Activated T-helper 2 cell treated with anti-CD3 and anti-CD28 coated beads, Interferon-gamma antibody, Interleukin-2, Interleukin-4, amounts not matched to agents 10 μg/mL and 5 μg/mL and 100 μg/mL, durations not matched to agents 14 hours and 24 hours and 36 hours (primary cell): ENCODE measurements at places on chromosomes 16 and 17. TPM values are rescaled to one million over a fixed set of nuclear protein-coding genes. Genes with fewer than 3 reads are reported as not detected.

GRCh38 chr16:78706637-78707036, 607.2 kb downstream of the WWOX start:
- no peak for DNase-seq

- no peak for DNase-seq
These were observed 29.8 kb downstream of the KIAA0513 start for GRCh38 chr16:85057212-85057889.

DNA sequence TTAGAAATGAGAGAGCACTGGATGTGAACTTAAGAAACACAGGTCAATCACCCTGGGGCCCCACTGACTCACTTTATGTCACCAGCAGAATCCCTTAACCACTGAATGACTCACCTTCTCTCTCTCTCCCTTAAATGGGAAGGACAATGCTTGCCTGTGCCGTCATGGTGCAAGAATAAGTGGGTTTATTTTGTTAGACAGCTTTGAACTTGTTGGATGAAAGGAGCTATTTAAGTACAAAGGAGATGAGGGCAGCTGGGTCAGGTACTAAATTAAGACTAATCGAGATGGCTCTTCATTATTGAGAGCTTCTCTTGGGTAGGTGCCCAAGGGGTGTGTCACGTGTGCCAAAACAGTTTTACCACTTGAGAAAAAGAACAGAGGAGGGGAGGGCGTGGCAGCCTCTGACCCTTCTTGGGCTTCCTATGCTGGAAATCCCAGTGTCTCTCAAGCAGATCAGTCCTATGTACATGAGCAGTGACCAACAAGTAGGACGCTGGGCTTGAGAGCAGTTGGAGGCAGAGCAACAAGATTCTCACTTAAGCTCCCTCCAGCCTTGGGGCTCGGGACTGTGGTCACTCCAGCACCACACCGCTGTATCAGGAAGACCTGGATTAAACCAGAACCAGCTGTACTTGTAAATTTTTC, 6.7 kb upstream of the KRT31 start:
- no peak for DNase-seq

- no peak for DNase-seq
These were observed 10.1 kb upstream of the COL1A1 start for GRCh38 chr17:50211249-50212120.

DNA sequence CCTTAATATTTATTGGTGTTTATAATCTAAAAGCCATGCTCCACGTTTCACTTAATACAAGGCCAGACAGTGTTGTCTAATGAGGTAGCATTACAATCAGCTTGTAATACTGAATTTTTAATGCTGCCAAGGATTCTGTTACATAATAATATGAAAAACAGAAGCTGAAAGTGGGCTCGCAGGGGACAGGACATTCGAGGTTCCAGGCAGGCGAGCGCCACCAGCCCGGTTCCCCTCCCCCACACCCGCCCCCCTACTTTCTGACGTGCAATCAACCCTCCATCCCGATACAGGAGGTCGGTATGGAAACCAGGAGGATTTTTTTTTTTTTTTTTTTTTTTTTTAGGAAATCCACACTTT, 6.2 kb upstream of the ZFHX3 start:
- no peak for DNase-seq

GRCh38 chr17:79597996-79598895, 12.6 kb downstream of the RBFOX3 start:
- no peak for DNase-seq

Gene PRAC1
- not detected in 2 replicates for total RNA-seq

DNA sequence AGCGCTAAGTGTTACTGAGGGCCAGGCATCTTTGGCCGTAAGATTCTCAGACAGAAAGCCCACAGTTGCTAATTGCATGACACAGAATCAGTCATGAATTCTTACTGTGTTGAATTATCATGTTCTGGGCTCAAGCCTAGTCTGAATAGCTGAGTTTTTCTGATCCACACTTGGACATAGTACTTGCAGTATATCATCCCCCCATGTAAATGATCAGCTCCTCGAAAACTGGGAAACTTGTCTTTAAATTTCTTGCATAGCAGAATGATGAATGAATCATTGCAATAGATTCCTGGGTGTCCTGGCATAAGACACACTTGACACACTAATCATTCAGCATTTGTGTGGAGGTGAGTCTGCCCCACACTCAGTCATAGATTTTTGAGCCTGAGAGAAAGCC, 2.2 kb downstream of the MLYCD start:
- no peak for DNase-seq

- no peak for DNase-seq
These were observed 66.8 kb downstream of the SRCIN1 start for GRCh38 chr17:38538906-38539305.

Gene CDH3
- total RNA-seq: 0.23 and 0.75 TPM in 2 replicates

DNA sequence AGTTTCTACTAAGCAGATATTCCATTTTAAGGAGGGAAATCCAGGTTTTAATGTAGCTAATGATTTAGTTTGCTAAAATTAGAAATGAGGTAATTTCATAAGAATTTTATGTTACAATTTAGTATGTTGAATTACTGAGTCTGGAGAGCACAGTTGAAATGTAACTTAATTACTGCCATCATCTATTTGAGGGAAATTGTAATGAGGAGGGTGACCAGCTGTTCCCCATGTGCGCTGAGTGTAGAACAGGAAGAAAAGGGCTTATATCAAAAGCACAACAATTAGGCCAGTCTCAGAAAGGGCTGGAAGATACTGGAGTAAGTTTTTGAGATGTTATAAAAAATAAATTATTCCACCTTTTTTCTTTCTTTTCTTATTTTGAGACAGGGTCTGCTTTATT, 735.1 kb upstream of the GOT2 start:
- DNase-seq: no peak

Gene TRAF7
- 69.8 and 70.7 TPM in 2 replicates for total RNA-seq

- DNase-seq: no peak
These were observed 158.2 kb upstream of the TOX3 start for GRCh38 chr16:52705122-52705521.

Gene TOX3
- not detected in 2 replicates for total RNA-seq

DNA sequence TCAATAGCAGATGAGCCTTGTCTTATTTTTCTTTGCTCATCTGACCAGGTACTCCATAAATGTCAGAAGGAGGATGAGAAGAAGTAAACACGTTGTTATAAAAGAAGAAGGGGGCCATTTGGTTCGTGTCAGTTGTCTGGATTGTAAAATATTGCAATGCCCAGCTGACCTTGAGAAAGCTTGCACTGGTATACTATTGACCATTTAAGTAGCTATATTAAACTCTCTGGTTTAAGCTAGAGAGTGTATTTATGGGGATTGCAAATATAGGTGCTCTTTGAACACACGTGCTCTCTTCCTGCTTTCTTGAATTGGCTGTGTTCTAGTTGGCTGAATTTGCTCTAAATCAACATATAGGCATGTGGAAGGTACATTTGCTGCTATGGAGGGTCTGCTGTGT, 26.1 kb upstream of the CMTR2 start:
- DNase-seq: no peak

- DNase-seq: no peak
These were observed 115.5 kb upstream of the SMURF2 start for GRCh38 chr17:64777415-64778239.

Gene E4F1
- 29.3 and 30.0 TPM in 2 replicates for total RNA-seq

Gene ANKFN1
- total RNA-seq: not detected in 2 replicates

DNA sequence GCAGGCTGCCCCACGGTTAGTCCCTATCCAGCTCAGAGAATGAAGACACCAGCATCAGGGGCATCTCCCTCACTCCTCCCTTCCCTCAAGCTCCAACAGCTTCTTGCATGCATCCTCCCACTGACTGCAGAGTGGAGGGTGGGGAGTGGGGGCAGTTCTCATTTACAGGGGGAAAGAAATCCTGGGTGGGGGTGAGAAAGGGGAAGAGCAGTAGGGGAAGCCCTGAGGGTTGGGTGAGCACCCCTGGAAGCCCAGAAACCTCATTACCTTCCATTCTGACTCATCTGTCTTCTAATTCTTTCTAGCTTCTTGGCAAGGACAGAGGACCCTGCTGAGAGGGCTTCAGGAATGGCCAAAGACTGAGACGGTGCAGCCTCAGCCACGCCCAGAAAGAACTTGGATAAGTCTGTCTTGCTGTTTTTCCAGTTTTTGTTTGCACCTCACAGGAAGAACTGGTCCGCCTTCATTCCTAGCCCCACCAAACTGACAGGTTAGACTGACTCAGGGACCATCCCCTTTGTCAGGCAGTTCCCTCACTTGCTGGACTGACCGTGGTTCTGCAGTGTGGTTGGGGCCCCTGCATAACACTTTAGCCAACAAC, 52.5 kb upstream of the WSB1 start:
- DNase-seq: no peak

DNA sequence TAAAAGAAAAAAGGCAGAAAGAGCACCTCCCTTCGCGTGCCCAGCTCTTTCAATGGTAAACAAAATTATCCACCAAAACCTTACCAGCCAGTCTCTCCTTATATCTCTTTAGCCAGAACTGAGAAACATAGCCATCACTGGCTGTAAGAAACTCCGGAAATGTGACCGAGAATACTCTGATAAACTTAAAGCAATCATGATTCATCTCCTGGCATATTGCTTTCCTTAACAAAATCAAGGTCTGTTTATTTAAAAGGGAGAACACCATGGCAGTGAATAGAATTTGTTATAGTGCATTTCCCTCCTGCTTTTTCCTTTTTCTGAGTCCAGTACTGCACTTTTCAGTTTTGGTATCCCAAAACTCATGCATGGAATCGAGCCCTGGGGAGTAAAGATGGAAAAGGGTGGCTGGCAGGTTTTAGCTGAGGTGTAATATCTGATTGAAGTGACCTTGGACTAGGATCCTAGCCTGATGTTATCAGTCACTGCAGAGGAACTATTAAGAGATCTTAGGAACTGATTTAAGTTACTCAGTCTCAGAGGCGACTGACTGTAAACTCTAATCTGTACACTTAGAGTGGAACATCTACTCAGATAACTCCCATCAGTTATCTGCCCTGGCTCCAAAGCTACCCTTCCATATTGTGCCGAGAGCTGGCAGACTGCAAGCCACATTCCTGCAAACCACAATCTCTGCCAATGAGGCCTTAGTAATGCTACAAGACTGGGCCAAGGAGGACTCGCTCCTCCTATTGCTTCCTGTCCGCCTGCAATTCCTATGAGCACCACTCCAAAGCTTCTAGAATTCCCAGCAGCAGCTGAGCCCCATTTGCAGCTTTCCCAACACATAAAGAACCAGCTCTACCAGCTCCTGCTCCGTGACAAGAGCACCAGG, 7.4 kb upstream of the COX10 start:
- no peak for DNase-seq

GRCh38 chr16:50616386-50616785, 64.7 kb downstream of the SNX20 start:
- no peak for DNase-seq

DNA sequence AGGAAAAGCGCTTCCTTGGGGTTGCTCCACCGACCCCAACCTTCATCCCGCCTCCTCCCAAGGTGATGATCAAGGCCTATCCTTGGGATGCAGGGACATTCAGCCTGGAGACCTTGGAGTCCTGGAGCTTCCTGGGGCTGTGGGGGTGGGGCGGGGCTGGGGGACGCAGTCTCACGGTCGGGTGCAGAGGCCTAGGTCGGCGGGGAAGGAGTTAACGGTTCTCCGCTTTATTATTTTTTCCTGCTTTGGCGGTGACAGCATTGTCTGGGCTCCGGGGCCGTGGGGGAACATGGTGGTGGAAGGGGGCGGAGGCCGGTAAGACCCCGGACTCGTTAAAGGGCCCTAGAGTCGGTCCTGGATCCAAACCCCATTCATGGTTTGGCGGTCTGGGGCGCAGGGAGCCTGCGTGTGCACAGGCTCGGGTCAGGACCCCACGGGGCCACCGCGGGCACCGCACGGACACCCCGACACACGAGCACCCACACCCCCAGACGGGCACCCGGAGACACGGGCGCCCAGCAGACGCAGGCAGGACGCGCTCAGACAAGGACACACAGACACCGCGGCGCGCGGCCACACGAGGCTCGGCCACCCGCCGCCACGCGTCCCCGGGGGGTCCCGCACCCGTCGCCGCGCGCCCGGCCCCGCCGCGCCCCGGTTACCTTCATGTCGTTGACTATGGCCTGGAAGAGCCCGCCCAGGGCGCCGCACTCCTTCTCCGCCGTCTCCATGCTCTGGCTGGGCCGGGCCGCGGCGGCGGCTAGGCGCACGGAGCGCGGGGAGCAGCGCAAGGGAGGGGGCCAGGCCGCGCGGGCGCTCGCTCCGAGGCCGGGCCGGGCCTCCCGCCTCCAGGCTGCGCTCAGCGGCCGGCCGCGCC, 554 bp downstream of the MTSS2 start:
- DNase-seq: no peak

Gene MPO
- not detected in 2 replicates for total RNA-seq

DNA sequence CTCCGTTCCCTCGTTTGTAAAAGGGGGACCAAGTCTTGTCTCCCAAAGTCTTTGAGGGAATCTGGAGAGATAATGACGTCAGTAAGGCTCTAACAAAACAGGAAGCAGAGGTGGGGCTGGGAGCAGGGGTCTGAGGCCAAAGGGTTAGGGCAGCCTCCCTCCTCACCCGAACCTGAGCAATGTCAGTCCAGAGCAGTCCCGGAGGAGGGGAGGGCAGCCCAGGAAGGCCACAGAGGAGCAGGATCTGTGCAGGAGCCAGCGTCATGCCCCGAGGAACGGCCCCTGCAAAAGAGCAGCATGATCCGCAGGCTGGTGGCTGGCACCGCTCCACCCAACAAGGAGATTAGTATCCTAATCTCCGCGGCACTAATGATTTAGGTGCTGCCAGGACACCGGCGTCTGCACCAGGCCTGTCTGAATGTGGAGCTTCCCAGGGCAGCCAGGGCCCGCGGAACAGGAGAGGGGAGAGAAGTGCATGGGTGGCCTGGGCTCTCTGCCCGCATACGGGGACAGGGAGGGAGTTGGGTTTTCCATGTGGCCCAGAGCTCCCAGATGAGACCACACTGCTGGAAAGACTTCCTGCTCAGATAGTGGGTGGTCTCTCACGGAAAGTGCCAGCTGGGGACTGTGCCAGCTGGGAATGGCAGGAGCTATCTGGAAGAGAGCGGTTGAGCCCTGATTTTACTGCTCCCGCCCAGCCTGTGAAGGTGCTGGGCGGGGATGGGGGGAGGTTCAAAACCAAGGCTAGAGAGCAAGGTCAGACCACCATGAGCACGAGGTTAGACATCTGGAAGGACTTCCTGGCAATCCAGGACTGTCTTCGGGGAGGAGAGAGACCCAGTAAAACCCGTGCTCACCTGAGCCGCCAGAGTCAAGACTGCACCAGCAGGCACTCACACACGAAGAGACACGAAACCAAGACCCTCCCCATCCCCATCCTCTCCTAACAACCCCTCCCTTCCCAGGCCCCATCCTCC, 11.0 kb upstream of the KRT17 start:
- no peak for DNase-seq

Gene TRIM47
- 22.5 and 24.5 TPM in 2 replicates for total RNA-seq

GRCh38 chr17:58520843-58521430, 6.5 kb upstream of the MTMR4 start:
- DNase-seq: no peak

GRCh38 chr16:69568676-69569075, 2.9 kb downstream of the NFAT5 start:
- no peak for DNase-seq

DNA sequence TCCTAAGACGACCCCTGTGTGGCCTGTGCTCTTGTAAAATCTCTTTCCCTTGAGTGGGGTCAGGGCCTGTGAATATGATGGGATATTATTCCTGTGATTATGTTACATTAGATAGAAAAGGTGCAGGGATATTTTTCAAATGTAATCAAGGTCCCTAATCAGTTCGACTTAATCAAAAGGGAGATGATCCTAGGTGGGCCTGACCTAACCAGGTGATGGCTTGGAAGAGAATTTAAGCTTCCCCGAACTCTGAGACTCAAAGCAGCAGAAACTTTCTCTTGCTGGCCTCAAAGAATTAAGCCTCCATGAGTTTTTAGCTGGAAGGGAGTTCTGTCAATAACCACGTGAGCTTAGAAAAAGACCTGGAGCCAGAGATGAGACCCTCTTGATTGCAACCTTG, 124.7 kb downstream of the MAF start:
- no peak for DNase-seq
